ENCODE measurements at places on chromosomes 12 and 14. TPM values are rescaled to one million over a fixed set of nuclear protein-coding genes. Genes with fewer than 3 reads are reported as not detected.

DNA sequence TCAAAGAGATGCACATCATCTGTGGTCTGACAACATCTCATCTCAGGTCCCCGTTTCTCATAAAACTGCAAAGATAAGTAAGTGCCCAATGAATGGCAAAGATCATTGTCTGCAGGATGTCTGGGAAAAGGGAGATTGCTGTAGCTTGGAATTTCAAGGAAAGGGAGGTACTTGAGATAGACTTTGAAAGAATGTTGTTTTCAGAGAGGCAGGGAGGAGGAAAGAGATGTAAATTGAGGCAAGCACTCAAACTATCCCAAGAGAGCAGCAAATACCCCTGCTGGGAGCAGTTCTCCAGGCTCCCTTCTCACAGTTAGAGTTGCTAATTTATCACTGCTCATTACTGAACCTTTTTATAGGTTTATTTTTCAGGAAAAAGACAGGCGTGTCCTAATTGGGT is 107.1 kb downstream of the MYRFL start:
- DNase-seq, result no peak

DNA sequence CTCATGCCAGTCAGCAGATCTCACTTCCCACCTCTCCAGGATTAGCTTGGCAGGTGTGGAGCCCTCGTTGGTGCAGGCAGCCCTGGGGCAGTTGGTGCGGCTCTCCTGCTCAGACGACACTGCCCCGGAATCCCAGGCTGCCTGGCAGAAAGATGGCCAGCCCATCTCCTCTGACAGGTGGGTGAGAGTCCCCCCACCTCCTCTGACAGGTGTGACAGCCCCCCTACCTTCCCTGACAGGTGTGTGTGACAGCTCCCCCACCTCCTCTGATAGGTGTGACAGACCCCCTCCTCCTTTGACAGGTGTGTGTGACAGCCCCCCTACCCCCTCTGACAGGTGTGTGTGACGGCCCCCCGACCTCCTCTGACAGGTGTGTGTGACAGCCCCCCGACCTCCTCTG is 26.3 kb downstream of the PAPLN start:
- no peak for DNase-seq

GRCh38 chr12:47828976-47829482 is 9.3 kb upstream of the HDAC7 start:
- DNase-seq, result no peak

The EIF5 gene
- 237 TPM for total RNA-seq

DNA sequence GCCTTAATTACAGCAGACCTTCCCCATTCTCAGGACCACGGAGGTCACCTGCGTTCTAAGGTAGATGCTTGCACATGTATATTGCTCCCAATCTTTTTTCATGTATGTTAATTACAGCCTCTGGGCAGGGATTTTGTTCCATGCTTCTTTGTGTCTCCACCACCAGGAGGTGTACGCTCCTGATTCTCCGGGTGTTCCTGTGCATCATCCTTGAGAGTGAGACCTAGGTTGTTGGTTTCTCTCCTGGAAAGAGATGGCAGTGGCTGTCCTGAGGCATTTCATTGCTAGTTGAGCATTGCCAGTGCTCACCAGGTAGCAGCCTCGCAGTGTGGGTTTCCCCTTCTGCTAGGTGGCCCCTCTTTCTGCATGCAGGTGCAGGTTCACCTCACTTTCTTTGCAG is 52.8 kb downstream of the KCNK13 start:
- DNase-seq, result no peak

The KSR2 gene
- 0.06 TPM for total RNA-seq

The INHBE gene
- not detected for total RNA-seq

- DNase-seq, result no peak
Observed at GRCh38 chr12:95185854-95186253, 31.4 kb downstream of the FGD6 start.
